ENCODE measurements at places on chromosomes 3 and 15.

- DNase-seq = no peak
Measured at GRCh38 chr3:186096290-186096689, 12.6 kb downstream of the ETV5 start.

- no peak for DNase-seq
Measured at GRCh38 chr3:25603703-25604102, 61.0 kb downstream of the TOP2B start.

DNA sequence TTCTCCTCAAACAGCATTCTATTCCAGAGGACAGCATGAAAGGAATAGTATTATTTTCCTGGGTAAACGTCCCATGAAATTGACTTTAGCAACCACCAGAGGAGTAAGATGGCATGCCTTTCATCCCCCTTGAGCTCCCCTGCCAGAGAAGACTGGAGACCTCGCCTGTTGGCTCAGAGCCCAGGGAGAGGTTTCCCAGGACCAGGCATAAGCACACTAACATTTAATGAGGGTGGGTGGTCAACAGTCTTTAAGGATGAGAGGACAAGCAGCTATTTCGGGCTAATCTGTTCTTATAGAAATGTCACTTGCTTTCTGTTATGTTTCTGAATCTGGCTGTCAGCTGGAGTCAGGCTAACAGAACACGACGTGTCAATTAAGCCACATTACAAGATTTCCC lies 390.5 kb downstream of the GABRG3 start:
- no peak for DNase-seq

DNA sequence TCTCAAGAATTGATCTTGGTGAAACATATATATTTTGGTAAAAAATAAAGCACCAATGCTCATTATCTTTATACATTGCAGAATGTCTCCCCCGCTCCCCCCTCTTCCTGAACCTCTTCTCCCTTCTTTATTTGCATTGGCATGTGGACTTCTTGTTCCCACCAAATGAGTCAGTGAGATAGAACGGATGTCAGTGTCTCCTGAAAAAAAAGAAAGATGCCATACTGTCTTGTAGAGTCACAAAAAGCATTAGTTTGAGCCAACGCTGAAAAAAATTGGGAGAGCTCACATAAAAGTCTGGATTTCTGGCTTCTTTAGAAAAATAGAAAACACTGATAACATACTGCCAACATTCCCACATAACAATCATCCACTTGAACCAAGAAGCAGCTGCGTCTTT lies 32.0 kb upstream of the STXBP5L start:
- no peak for DNase-seq

- peak; percentile 27 for DNase-seq
Measured at GRCh38 chr15:90266061-90266431, 574 bp downstream of the NGRN start.

GRCh38 chr15:45919806-45920205 lies 285.0 kb downstream of the SQOR start:
- DNase-seq = no peak

DNA sequence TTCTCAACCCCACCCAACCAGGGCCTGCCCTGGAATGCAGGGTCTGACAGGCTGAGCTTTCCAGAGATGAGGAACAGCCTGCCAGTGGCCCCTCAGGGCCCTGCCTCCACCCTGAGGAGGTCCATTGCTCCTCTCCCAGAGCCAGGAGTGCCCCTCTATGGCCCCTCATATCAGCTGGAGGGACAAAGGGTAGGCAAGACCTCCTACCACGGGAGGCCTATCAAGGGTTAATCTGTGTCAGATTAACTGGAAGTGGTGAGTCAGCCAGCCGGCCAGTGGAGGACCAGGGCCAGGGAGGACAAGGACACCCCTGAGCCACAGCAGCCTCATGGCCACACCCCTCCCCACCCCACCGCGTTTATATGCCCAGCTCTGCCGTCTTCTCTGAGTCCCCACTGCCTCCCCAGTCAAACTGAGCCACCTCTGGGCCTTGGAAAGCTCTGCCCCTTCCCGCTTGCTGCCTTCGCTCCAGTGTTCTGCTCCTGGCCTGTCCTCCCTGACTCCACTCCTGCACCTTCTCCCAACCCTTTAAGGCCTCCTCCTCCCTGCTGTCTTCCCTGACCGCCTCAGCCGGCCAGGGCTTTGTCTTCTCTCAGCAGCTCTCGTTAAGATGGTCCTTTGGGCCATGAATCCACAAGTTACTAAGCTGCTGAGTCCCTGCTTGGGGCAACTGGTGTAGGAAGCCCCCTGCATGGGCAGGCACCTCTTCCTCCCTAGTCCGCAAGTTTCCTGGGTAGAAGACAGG lies 6.5 kb downstream of the CCDC33 start:
- DNase-seq = no peak

DNA sequence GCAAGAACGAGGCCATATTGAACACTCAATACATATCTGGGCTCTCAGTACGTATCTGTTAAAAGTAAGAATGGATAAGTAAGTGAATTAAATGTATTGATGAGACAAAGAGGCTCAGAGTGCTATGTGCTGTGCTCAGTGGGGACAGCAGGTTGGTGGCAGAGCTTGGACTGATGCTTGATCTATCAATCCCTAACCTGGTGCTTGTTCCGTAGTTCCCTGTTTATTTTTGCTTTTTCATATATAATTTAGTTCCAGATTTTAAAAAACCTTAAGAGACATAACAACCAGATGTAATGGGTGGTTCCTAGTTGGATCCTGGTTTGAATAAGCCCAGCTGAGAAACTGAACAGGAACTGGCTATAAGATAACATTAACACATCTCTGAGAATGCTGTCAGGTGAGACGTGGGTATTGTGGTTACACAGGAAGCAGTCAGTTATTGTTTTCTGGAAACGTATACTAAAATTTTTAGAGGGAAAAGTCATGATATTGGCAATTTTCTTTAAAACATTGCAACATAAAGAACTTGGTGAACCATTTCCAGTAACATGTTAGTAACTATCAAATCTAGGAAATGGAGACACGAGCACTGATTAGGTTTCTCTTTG lies 120.5 kb downstream of the FOXB1 start:
- DNase-seq = no peak

- DNase-seq = no peak
Measured at GRCh38 chr3:71657831-71658530, 67.2 kb downstream of the EIF4E3 start.

GRCh38 chr3:177777699-177778098 lies 580.4 kb upstream of the TBL1XR1 start:
- DNase-seq = peak; percentile 25

GRCh38 chr3:5072100-5072816 lies 49.8 kb upstream of the ARL8B start:
- no peak for DNase-seq

DNA sequence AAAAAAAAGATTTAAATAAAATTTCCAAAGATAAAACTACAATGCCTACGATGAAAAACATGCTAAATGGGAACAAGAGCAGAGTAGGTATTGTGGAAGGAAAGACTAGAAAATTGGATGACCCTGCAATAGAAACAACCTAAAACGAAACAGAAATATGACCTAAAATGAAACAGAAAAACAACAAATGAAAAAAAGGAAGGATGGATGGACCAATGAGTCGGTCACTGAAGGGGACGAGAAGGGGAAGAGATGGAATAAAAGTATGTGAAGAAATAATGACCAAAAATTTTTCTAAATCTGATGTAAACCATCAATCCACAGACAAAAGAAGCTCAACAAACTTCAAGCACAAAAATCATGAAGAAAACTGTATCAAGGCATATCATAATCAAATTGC lies 44.8 kb downstream of the TBC1D2B start:
- no peak for DNase-seq

DNA sequence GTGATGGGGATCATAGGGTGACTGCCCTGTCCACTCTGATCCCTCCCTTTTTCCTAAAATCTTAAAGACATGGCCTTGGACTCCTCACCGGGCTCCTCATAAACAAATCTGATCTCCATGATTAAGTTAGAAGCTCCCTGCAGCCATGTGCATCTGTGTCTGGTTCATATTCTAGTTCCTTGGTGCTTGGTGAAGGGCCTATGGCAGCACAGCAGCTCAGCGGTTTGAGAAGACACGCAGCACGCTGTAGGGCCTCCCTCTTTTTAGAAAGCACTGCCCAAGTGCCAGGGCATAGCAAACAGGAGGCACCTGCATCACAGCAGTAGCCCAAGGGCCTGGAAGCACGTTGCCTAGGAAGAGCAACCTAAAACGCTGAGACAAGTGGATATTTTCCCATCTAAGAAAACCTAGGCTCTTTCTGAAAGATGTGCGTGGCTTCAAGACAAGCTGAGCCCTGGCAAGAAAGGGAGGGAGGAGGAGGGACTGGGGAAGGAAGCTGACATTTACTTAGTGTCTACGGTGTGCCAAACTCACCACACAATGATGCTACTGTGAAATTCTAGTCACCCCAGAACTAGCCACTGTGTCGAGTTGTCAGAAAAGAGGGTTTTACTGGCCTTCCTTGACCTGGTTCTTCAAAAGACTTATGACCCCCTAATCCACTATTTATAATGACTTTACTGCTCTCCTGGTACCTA lies 14.9 kb upstream of the ULK3 start:
- no peak for DNase-seq

GRCh38 chr3:134367869-134368750 lies 6.1 kb downstream of the AMOTL2 start:
- DNase-seq = no peak

- no peak for DNase-seq
Measured at GRCh38 chr3:129040579-129041300, 19.8 kb upstream of the GP9 start.

DNA sequence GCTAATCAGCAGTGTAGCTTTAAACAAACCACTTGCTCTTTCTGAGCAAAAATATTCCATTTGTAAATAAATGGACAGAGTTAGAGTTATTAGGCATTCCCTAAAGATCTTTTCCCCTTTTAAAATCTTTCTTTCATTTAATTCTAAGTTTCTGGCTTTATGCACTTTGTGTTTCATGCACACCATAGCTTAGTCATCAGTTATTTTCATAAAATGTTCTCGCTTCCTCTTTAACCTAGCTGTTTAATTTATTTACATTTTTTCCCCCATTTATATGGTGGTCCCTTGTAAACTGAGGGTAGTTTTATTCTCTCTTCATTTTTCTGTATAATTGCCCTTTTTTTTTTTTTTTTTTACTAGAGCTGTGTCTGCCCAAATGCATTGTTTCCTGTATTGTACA lies 315.0 kb upstream of the LRRFIP2 start:
- DNase-seq = no peak

GRCh38 chr15:64461721-64462162 lies 1.4 kb downstream of the ZNF609 start:
- peak; percentile 5 for DNase-seq

- no peak for DNase-seq
Measured at GRCh38 chr3:107833043-107833442, 257.8 kb downstream of the CD47 start.
